ENCODE measurements at places on chromosomes 16 and 17. TPM values are rescaled to one million over a fixed set of nuclear protein-coding genes. Genes with fewer than 3 reads are reported as not detected.

GRCh38 chr17:73320601-73321264, 8.9 kb upstream of the CDC42EP4 start:
- no peak for DNase-seq

DNA sequence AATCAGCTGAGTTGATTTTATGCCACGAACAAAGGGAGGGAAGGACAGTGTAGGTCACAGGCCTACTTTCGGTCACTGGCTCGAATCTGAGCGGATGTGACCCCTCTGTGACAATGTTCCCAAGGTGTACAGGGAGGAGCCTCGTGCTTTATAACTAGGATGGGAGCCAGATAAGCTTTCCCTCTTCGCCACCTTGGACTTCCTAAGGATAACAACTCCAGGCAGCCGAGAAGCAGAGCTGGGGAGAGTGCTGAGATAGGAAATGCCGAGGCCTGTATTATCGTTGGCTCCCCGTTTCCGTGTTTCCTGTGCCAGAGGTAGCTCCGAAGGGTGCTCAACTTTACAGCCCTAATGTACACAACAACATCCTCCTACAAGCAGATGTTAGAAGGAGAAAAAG, 217.8 kb upstream of the IRX3 start:
- no peak for DNase-seq

- no peak for DNase-seq
Observed at GRCh38 chr16:89918453-89919347, at the start of gene MC1R. MC1R (plus strand) TSS chr16:89918862; CDS start chr16:89919259, 397 bp downstream.

DNA sequence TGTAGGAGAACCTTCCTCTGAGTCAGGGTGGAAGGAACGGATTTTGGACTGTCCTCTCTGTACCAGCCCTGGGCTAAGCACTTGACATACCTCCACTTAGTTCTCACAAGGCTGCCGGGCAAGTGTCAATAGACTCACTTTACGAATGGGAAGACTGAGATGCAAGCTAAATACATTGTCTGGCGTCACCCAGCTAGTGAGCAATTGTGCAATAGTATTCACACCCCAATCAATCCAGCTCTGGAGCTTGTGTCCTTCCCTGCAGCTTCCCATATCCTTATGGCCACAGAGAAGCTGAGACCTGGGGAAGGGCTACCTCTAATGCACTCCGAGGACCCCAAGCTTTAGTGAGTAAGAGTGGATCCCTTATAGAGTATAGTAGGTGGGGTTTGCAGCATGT, 39.8 kb downstream of the SLC6A2 start:
- DNase-seq, result no peak

GRCh38 chr16:60107437-60107836, 1373.3 kb upstream of the GOT2 start:
- no peak for DNase-seq

DNA sequence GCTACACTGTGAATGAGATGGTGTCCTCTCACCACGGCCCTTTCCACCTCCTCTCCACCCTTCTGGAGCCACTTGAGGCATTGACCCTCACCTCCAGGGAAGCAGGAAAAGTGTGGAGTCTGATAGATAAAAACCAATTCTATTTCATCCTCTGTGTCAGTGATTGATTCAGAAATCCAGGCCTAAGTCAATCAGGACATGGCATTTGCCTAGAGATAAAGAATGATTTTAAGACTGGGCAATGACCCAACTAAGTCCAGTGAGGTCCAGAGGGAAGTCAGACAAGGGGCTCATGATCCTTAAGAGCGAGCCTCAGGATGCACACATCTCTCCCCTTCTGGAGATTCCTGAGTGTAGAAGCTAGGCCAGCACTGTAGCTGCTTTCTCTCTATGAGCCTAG, 41.1 kb upstream of the TNRC6A start:
- no peak for DNase-seq

- no peak for DNase-seq
Observed at GRCh38 chr17:64531955-64532371, 25.2 kb downstream of the CEP95 start.

DNA sequence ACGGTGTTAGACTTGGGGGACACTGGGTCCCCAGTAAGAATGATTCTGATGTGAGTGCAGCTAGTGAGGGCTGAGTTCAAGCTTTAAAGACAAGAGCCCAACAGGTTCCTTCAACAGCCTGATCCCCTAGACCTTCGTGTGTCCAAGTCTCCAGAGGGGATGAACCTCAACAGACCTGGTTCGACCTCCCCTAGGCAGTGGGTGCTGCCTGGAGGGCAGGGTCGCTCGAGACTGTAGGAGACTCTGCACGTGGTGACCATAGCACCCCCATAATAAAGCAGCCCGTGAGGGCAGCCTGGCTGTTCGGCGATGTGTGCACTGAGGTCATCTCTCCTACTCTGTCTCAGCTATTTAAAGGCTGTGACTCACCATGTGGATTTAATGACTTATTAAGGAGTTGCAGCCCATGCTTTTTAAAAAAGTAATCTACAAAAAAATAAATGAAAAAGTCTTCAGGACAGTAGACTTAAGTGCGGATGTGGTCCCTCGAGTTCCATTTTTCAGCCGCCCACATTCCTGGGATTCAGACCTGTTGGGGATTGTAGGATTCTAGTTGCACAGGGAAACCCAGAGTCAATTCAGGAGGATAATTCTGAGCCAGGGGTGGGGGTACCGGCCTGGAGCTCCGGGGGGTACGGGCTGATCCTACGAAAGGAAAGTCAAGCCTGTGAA, 23.4 kb upstream of the METRNL start:
- DNase-seq, result no peak

GRCh38 chr17:48472411-48473281, 42.6 kb upstream of the SKAP1 start:
- DNase-seq, result no peak

- DNase-seq, result no peak
Observed at GRCh38 chr16:53973021-53973420, 269.1 kb downstream of the FTO start.

DNA sequence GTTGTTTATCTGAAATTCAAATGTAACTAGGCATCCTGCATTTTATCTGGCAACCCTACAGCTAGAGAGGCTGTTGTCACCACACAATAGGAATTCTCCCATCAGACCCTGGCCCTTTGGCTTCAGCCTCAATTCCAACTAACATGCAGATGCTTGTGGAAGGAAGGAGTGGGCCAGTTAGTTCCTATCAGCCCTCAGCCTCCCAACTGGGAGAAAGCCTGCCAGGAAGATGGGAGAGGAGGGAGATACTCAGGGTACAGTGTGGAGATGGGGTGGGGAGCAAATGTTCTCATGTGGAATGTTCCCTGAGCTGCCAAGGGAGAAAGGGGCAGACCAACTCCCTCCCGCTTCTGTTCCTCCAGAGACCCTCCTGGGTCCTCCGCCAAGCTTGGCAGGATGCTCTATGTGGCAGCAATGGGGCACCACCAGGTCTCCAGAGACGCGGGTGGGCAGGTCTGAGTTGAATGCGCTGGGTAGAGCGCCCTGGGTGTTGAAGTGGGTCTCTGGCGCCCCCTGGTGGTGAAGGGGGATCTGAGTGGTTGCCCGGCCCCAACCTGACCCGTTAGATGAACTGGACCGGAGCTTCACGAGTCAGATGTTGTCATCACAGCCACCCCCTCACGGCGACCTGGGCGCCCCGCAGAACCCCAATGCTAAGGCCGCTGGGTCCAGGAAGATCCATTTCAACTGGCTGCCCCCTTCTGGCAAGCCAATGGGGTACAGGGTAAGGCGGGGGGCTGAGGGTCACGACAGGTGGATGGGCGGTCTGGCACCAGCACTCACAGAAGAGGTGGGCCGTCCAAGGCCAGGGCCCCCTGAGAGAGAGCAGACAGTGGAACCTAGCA, 15.2 kb downstream of the GALK1 start:
- DNase-seq, result peak; percentile 98

GRCh38 chr17:57424273-57424672, 167.9 kb downstream of the MSI2 start:
- no peak for DNase-seq

GRCh38 chr17:62981933-62982332, 15.9 kb downstream of the TANC2 start:
- no peak for DNase-seq

DNA sequence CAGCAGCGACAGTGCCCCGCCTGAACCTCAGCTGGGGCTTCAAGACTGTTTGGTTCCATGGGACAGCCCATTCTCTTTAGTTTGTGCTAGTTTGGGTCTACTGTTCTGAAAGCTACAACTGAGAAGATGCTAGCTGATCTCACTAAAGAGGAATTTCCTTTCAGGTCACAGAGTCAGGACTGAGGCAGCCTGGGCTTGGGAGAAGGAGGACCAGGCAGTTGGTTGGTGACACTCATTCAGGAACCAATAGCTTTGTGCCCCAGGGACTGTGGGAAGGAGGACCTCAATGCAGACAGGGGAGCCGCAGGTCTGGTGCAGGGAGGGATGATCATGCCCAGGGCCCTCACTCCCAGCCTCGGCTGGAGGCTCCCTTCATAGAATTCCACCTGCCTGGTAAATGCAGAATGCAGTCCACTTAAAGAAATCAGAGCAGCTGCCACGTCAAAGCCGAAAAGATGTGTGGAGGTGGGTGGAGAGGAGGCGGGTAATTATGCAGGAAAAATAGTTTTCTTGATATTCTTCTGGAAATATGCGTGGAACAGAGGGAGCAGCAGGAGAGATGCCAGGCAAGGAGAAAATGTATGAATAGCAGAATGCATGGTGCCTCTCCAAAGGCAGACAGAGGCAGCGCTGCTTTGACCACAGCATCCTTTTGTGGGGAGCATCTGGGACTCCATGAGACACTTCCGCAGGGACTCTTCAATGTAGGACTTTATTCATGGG, 32.6 kb upstream of the ZFP90 start:
- DNase-seq, result no peak

DNA sequence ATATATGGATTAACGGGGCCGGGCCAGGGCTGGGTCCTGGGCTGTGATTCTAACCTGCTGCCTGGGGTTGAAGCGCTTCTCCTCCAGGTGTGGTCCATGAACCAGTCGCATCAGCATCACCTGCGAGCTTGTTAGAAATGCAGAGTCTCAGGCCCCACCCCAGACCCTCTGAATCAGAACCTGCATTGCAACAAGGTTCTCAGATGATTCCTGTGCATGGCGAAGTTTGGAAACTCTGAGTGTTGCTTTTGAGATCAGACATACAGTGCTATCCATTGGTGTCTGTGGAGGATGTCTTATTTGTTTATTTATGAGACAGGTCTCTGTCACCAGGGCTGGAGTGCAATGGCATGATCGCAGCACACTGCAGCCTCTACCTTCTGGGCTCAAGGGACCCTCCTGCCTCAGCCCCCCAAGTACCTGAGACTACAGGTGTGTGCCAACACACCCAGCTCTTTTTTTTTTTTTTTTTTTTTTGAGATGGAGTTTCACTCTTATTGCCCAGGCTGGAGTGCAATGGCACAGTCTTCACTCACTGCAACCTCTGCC, 99.8 kb downstream of the PITPNC1 start:
- no peak for DNase-seq

DNA sequence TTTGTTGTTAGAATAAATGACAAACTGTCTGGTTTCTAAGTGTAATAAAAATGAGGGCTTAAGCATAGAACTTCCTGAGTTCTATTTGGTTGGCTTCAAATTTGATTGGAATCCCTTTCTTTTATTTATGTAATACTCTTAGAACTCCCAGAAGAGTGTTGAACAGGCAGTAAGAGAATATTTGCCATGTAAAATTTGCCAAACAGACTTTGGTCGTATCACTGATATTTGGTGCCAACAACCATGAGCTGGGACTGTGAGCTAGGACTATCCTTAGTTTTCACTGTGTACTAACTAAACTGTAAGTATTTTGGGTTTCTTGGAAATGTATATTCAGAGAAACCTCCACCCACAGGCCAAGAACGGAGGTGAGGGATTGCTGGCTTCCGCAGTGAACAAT, 971.2 kb upstream of the SOX9 start:
- no peak for DNase-seq

DNA sequence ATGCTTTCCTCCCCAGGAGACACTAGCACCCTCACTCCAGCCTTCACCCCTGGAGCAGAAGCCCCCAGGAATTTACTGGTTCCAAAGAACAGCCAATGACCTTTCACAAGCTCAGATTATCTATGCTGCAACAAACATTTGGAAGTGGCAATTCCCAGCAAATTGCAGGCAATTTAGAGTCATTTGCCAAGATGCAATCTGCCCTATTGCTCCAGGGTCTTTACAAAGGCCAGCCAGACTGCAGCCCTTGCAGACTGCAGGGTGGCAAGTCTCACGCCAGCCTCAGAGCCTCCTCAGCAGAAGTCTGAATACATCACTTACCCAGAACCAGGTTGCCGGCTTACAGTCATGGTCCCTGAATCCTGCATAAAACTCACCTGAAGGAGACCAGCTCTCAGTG, 21.8 kb downstream of the AXIN1 start:
- DNase-seq, result no peak

DNA sequence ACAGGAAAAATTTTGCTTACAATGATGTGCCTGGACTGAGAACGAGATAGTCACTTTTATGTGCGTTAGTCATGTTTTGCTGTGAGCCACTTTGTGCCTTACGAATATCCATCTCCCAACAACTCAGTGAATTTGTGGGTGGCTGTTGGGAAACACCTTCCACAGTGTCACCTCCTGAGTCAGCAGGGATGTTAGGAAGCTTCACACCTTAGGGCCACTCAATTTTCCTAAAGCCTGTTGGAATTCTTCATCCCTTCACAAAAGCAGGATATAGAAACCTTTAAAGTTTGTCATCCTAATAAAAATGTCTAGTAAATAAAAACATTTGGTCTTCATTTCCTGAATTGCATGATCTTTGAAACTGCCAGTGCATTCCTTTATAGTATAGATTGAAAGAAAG, 4.3 kb upstream of the KRTAP3-1 start:
- no peak for DNase-seq

GRCh38 chr17:80839511-80839941, 152.1 kb upstream of the CHMP6 start:
- DNase-seq, result no peak

- DNase-seq, result no peak
Observed at GRCh38 chr17:57350266-57350665, 93.9 kb downstream of the MSI2 start.

DNA sequence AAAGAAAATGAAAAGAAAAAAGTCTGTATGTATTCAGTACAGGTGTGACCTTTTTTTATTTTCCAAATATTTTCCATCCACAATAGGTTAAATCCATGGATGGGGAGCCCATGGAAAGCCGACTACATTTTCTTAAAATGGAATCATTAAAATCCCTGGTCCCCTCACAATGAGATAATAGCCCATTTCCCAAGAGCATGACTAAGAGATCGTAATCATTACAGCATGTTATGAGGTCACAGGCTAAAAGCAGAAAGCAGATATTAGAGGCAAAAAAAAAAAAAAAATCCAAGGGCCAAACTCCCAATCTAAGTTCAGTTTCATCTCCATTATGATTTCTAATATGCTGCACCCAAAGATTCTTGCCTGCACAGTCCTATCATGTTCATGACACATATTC, 44.7 kb downstream of the CYTH1 start:
- no peak for DNase-seq

The KRTAP4-4 gene
- total RNA-seq, result not detected

The ZNF267 gene
- 28.3 TPM for total RNA-seq

The PRSS27 gene
- 2.2 TPM for total RNA-seq

The SULT1A1 gene
- 4.0 TPM for total RNA-seq

The TBC1D3C gene
- total RNA-seq, result not detected

The TTYH2 gene
- total RNA-seq, result 3.7 TPM

The DDX42 gene
- total RNA-seq, result 114 TPM

The PRM3 gene
- total RNA-seq, result not detected

All from H1 (cell line).